Foreskin melanocyte (primary cell): ENCODE measurements at places on chromosomes 16 and 17.

DNA sequence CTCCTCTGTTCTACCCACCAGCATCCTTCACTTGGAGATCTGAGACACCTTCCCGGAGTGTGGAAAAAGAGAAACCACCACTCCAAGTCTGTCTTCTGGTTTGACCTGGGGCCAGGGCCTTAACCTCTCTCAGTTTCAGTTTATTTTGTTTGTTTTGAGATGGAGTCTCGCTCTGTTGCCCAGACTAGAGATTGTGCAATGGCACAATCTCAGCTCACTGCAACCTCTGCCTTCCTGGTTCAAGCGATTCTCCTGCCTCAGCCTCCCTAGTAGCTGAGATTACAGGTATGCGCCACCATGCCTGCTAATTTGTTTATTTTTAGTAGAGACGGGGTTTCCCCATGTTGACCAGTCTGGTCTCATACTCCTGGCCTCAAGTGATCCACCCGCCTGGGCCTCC lies 271.1 kb upstream of the TNRC6C start:
- DNase-seq: no peak

- DNase-seq: no peak
Observed at GRCh38 chr16:72947379-72948237, 100.3 kb downstream of the ZFHX3 start.

GRCh38 chr16:85157813-85158742 lies 45.8 kb upstream of the CIBAR2 start:
- DNase-seq: no peak

GRCh38 chr17:11779892-11780291 lies 181.6 kb downstream of the DNAH9 start:
- no peak for DNase-seq

DNA sequence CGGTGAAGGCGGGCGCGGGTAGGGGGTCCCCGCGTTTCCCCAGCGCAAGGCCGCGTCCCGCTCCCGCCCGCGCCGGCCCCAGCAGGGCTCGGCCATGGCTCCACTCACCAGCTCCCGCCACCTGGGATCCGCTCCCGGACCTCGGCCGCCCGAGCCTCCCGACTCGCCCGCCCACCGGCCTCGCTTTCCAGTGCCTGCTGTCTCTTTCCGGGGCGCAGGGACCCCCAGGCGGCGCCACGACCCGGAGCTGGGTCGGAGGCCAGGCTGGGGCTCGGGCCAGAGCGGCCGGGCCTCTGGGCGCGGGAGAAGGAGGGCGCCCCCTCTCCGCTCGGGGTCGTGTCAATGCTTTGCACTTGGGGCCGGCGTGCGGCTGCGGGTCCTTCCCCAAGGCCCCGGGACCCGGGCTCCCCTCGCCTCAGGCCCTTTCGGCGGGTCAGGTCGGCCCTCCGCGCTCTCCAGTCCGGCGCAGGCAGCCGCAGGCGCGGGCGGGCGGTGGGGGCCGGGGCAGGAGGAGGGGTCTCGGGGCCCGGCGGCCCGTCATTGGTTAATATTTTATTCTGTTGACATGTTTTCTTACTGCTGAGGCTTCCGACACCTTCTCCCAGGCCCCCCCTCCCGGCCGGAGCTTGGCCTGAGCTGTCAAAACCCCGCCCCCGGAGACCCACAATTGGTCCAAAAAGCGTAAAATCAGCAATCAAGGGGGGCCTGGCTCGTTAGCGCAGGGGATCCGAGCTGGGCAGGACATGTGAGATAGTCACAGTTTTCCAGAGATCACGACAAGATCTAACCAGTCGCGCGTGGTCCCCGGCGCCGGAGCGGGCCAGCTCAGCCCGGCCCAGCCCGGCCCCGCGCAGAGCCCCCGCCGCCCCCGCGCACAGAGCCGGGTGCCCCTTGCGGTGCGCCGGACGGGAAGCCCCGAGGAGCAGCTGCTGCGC lies at the start of gene TBX2:
Gene TBX2 (plus strand): TSS at position 713 of the 935 bp plus-strand sequence. CDS start 334 bp downstream, outside the sequence.
- DNase-seq: peak; percentile 95

DNA sequence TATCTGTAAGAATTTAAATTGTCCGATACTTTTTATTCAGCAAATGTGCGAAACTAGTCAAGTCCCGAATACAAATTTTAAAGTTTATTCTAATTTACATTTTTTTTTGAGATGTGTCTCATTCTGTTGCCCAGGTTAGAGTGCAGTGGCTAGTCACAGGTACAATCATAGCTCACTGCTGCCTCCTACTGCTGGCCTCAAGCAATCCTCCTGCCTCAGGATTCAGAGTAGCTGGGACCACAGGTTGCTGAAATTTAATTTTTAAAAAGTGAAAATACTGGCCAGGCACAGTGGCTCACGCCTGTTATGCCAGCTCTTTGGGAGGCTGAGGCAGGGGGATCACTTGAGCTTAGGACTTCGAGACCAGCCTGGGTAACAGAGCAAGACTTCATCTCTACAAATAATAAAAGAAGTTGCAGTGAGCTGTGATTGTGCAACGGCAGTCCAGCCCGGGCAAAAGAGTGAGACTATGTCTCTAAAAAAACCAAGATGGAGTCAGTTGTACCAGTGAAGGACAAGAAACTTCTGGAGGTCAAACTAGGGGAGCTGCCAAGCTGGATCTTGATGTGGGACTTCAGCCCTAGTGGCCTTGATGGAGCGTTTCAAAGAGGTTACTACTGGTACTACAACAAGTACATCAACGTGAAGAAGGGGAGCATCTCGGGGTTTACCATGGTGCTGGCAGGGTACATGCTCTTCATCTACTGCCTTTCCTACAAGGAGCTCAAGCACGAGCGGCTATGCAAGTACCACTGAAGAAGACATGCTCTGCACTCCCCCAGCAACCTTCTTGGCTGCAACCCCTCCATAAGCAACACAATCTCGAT lies 5.6 kb downstream of the POLG2 start:
- no peak for DNase-seq

DNA sequence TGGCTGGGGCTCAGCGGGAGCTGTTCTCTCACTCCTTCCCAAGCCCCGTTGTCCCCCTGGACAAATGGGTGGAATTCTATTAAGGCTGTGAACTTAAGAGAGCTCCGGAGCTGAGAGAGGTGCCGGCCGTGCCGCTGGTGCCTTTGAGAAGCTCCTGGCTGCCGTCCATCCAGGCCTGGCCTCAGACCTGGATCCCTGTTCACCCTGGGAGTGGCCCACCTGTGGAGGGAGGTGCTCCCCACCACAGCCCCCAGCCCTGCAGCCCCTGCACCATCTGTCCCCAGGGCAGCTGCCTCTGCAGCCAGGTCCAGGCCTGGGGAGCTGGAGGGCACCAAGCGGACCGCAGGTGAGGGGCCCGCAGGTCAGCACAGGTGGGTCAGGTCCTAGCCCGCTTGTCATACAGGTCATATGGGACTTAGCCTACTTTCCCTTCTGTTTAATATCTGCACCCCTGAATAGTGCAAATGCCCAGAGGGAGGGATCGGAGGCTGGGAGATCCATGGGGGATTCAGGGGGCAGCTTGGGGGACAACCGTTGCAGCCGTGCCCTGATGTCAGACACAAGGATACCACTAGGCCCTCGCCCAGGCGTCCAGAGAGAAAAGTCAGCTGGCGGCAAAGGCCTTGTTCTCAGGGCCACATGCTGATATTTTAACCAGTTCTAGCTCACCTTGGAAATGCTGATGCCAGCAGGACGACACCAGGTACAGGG lies 15.2 kb upstream of the METRNL start:
- no peak for DNase-seq

DNA sequence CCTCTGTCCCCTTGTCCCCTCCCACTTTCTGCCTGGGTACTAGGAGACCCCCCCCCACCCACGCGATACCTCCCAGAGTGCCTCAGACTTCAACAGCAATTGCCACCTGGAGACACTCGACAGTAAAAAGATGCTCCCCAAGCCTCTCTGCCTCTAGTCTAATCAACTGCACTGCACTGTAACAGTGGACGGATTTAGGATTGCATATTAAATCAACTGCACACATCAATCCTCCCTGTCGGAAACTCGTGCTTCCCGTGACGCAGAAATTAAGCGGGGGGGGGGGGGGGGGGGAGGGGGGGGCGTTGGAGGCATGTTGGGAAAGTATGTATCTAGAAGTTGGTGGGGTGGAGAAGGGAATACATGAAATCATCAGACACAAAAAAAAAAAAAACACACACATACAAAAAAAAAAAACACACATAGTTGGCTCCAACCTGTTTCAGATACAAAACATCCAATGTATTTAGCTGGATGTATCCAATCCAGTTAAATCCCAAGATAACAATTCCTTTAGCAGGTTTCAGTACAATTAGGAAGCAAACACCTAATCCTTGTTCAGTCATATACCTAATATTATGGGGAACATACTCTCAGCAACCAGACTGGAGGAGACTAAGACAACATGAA lies 29.7 kb downstream of the FAM222B start:
- DNase-seq: peak; percentile 56

DNA sequence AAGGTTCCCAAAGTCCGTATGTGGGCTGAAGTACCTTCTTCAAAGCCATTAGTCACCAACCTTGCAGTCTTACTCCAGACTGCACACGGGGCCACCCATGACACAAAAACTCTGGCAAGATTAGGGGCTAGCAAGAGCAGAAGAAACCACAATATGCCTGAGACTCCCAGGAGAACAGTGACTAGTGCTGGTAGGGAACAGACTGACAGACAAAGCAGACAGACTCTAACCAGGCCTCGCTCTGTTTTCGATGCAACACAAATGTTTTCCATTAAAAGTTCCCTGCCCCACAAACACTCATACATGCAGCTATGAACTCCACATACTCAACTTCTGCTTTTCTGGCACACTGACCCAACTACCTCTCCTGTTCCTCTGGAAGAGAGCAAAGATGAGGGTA lies 102.2 kb downstream of the HIC1 start:
- DNase-seq: no peak

GRCh38 chr16:10850478-10850850 lies 26.5 kb upstream of the CIITA start:
- DNase-seq: no peak
